SJCRH30 (cell line): ENCODE measurements at places on chromosomes 6 and 20.
A peak's percentile ranks its signal among the peaks of the same experiment; 100 is the strongest.

- peaks cover 43% of the 10 kb centered on the region for H3K4me1 ChIP-seq
- H3K4me3 ChIP-seq = no peak overlapping the region
- no peaks in the 10 kb centered on the region for H3K27me3 ChIP-seq
- H3K27ac ChIP-seq = no peak overlapping the region
Measured at GRCh38 chr6:33769248-33769821, 19.6 kb downstream of the LEMD2 start.

DNA sequence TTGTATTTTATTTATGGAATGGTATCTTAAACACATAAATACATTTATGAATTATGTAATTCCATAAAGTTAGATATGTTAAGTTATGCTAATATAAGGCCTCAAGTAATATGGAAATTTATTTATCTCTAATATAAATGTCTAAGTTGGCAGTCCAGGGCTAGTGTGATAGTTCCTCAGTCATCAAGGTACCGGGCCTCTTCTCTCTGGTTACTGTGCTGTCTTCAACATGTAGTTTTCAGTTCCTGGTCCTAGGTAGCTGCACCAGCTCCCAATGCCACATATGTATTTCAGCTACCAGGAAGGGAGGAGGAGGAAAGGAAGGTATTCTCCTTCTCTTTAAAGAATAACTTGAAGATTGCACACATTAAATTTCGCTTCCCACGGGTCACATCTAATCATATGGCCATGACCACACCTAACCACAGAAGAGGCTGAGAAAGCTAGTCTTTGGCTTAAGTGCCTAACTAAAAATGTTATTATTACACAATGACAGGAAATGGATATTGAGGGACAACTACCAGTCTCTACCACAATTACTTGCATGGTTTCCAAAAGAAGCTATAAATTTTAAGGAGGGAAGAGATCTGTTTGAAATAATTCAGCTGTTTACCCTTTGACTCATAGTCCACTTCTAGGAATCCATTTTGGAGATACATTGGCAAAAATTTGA, 68.6 kb downstream of the BCKDHB start:
- H3K4me1 ChIP-seq = no peaks in the 10 kb centered on the region
- no peaks in the 10 kb centered on the region for H3K27me3 ChIP-seq
- no peak overlapping the region for H3K4me3 ChIP-seq
- no peak overlapping the region for H3K27ac ChIP-seq
- H3K36me3 ChIP-seq = peaks cover 20% of the 10 kb centered on the region
- DNase-seq = no peak

- no peaks in the 10 kb centered on the region for H3K36me3 ChIP-seq
- no peak for DNase-seq
- H3K27ac ChIP-seq = no peak overlapping the region
- no peaks in the 10 kb centered on the region for H3K27me3 ChIP-seq
Measured at GRCh38 chr6:68760941-68761676, 126.0 kb downstream of the ADGRB3 start.

GRCh38 chr20:20668639-20669038, 43.8 kb downstream of the RALGAPA2 start:
- H3K4me1 ChIP-seq = no peaks in the 10 kb centered on the region
- H3K27me3 ChIP-seq = no peaks in the 10 kb centered on the region
- H3K4me3 ChIP-seq = no peak overlapping the region
- peak; percentile 10 for DNase-seq

- no peaks in the 10 kb centered on the region for H3K36me3 ChIP-seq
- no peaks in the 10 kb centered on the region for H3K27me3 ChIP-seq
- 0 out of 2 replicates have a peak, but pooled peaks cover 8% of the 10 kb centered on the region for H3K4me1 ChIP-seq
- H3K4me3 ChIP-seq = no peak overlapping the region
Measured at GRCh38 chr20:19284400-19285178, 72.1 kb downstream of the SLC24A3 start.

DNA sequence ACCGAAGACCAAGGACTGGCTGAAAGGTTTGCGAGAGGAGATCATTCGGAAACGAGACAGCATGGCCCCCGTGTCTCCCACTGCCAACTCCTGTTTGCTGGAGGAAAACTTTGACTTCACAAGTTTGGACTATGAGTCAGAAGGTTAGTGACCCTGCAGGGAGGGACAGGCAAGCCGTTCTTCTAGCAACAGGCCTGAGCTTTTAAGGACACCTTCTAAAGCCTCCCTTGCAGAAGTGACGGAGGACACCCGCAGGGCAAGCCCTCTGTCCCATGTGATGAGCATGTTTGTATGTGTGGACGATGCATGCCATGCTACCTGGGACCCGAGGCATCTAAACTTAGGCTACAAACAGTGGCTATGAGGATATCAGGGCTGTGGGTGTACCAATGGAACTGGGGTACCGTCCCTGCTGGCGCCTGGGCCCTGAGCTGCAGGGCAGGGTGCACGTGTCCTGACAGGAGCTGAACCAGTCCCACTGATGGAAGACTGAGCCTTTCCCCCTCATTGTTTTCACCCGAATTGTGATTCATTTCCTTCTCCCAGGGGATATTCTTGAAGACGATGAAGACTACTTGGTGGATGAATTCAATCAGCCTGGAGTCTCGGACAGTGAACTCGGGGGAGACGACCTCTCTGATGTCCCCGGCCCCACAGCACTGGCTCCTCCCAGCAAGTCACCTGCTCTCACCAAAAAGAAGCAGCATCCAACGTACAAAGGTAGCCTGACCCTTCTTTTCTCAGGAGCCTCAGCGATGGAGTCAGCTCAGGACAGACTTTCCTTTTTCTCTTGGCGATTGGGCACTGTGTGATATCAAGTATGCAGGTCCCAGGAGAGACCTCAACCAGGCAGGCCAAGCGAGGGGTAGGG, 84.4 kb downstream of the SERAC1 start:
- H3K27me3 ChIP-seq = no peaks in the 10 kb centered on the region
- DNase-seq = no peak
- no peaks in the 10 kb centered on the region for H3K4me1 ChIP-seq
- H3K4me3 ChIP-seq = no peak overlapping the region
- peaks cover 59% of the 10 kb centered on the region for H3K36me3 ChIP-seq
- no peak overlapping the region for H3K27ac ChIP-seq

DNA sequence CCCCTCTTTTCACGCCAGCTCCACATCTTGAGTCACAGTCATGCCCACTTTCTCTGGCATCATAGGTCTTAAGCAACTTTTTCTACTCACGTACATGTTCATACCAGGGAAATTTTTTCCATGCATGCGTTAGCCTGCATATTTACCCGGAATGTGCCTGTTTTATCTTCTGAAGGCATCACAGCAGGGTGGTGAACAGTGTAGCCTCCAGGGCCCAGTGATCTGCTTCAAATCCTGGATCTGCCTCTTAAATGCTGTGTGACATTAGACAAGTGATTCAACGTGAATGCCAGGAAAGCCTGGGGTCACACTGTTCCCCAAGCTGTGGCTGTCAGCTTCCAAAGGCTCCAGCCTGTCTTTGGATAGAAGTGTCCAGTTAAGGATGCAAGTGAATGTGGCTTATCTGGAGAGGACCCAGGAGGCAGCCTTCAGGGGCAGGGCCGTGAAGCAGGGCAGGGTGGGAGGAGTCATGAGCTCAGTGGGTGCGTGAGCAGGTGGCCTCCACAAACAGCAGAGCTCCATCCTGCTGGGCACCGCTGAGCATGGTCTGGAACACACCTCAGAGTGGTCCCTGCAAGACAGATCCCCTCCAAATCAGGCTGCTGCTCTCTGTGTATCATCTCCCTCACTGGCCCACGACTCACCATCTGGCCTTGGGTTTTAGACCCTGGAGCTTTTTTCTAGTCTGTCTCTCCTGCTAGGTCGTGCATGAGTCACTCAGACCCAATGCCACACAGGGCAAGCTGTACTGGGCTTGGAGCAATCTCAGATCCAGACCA, 30.4 kb upstream of the CD93 start:
- H3K27me3 ChIP-seq = no peaks in the 10 kb centered on the region
- H3K4me3 ChIP-seq = no peak overlapping the region
- H3K36me3 ChIP-seq = no peaks in the 10 kb centered on the region
- peaks cover 34% of the 10 kb centered on the region for H3K4me1 ChIP-seq

DNA sequence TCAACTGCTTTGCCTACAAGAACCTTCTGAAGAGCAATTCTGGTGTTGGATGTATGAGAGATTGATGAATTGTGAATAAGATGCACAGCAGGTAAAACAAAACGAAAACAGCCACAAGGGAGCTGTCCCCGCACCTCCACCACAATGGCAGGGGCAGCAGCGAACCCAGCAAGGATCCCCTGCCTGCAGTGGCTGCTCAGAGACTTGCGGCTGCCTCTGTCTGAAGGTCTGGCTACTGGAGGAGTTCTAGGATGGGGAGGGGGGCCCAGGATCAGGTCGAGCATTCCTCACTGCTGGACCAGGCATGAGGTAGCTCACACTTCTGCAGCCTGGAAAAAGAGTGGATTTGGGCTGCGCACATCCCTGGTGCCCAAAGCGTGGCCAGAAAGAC, 523.5 kb downstream of the CDH26 start:
- H3K4me1 ChIP-seq = no peaks in the 10 kb centered on the region
- peaks cover 29% of the 10 kb centered on the region for H3K27me3 ChIP-seq
- no peaks in the 10 kb centered on the region for H3K36me3 ChIP-seq
- H3K4me3 ChIP-seq = no peak overlapping the region
- no peak for DNase-seq

GRCh38 chr6:152571943-152572337, 65.2 kb downstream of the SYNE1 start:
- H3K36me3 ChIP-seq = no peaks in the 10 kb centered on the region
- no peaks in the 10 kb centered on the region for H3K27me3 ChIP-seq
- no peak overlapping the region for H3K27ac ChIP-seq

GRCh38 chr20:51029963-51030920, 7.3 kb upstream of the KCNG1 start:
- no peak overlapping the region for H3K27ac ChIP-seq
- no peaks in the 10 kb centered on the region for H3K27me3 ChIP-seq
- peak; percentile 30 for DNase-seq
- H3K36me3 ChIP-seq = no peaks in the 10 kb centered on the region
- H3K4me1 ChIP-seq = peaks cover 18% of the 10 kb centered on the region
- H3K4me3 ChIP-seq = no peak overlapping the region

DNA sequence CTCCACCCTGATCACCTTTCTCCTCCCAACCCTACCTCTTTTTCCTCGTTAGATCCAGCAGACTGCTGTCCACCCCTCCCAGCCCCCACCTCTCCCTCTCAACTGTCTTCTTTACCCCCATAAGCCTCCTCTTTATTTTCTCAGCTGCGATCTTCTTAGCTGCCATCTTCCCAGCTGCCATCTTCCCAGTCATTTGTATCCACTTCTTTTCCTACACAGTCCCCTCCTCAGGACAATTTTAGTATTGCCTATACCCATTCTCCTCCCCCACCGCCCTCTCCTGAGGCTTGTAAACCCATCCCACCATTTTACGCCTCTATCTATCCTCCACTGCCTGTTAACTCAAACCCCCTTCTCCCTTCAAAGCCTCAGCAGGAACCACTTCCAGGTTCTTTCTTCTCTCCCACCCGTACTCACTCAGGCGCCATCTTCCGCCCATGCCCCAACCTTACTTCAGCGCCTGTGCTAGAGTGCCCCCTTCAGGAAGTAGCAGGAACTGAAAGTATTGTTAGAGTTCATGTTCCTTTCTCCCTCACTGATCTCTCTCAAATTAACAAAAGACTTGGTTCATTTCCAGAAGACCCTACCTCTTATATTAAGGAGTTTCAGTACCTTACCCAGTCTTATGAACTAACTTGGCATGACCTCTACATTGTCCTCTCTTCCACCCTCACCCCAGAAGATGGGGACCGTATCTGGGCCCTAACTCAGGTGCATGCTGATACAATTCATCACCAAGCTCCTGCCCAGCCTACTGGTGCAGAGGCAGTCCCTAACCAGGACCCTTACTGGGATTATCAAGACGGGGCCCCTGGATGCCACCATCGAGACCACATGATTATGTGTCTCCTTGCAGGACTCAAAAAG, 236.0 kb downstream of the ADGRG6 start:
- DNase-seq = peak; percentile 83
- H3K27ac ChIP-seq = peak overlapping the region; percentile 32; the same call in 1 of the 2 replicates
- no peaks in the 10 kb centered on the region for H3K36me3 ChIP-seq
- H3K4me1 ChIP-seq = no peaks in the 10 kb centered on the region
- H3K4me3 ChIP-seq = peak overlapping the region; percentile 34

- no peak for DNase-seq
- no peaks in the 10 kb centered on the region for H3K36me3 ChIP-seq
Measured at GRCh38 chr20:61956396-61957342, 109.0 kb downstream of the TAF4 start.

DNA sequence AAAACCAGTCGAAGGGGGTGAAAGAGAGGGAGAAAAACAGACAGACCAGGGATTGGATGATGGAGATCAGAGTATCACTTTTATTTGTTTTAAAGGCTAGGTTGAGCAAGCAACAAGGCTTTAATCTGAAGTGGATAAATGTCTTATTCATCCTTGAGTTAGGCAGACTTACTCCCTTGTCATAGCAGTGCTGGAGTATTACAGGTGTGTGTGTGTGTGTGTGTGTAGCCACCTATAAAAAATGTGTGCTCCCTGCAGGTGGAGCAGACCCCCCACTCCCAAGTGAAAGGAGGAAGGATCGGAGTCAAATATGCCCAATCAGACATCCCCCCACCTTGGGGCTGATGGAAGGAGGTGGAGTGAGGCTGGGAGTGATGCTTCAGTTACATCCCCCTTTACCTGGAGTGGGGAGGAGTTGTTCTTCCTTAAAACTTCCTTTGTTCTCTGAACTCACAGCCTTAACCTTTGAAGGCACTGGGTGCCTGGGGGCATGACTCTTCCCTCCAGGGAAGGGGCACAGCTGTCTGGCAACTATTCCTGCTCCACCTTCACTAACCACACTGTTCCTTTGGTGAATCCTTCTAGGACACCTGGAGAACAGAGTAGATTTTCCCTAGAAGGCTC, 27.3 kb downstream of the PTK7 start:
- no peak overlapping the region for H3K4me3 ChIP-seq
- DNase-seq = no peak
- no peaks in the 10 kb centered on the region for H3K36me3 ChIP-seq
- H3K27ac ChIP-seq = no peak overlapping the region
- H3K4me1 ChIP-seq = no peaks in the 10 kb centered on the region
- H3K27me3 ChIP-seq = no peaks in the 10 kb centered on the region

DNA sequence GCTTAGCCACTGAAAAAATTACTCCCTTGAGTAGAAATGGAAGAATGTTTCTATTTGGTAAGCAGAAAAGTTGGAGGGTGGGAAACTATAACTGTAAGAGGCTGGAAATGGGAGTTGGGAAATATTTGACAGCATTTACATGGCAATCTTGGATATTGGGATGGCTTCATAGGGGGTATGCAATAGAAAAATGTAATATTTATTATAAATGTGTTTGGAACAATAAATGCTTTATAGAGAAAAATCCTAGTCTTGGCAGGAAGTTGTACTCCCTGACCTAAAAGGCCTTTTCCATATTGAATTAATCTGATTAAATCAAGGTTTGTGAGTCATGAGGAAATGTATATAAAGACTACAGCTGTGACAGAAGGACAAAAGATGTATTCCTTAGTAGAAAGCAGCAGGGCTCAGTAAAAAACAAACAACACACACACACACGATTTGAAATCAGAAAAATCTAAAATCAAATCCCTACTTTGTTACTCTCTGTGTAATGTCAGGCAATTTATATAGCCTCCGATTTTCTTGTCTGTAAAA, 272.3 kb downstream of the CD109 start:
- no peak overlapping the region for H3K27ac ChIP-seq
- no peaks in the 10 kb centered on the region for H3K27me3 ChIP-seq
- H3K4me3 ChIP-seq = no peak overlapping the region
- H3K4me1 ChIP-seq = no peaks in the 10 kb centered on the region
- DNase-seq = no peak
- H3K36me3 ChIP-seq = no peaks in the 10 kb centered on the region
